ENCODE measurements at places on chromosomes 6 and 20.

DNA sequence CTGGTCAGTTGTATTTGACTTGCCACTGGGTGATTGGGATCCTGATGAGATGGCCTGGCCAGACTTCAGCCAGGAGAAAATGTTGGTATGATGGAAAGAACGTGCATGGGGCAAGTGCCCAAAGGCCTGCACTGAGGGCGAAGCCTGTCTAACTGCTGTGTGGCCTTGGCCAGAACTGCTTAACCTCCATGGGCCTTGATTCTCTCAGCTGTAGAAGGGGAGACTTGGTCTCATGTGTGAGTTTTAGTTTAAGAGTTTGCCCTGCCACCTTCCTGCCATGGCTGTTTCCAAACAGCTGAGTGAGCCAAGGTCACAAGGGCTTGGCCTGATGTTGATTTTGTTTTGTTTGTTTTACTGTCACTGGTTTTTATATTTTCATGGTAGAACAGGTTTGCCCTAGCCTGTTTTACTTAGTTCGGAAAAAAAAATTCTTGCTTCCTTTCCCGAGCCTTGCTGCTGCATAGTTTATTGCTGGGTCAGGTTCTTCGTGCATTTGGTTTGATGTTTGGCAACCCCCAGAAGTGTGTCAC is 35.3 kb downstream of the DSTN start:
- DNase-seq: no peak

- peak; percentile 82 for DNase-seq
Measured at GRCh38 chr6:35213824-35214756, at the start of gene SCUBE3. SCUBE3 (plus strand) TSS chr6:35213956; CDS start chr6:35214419, 463 bp downstream.

DNA sequence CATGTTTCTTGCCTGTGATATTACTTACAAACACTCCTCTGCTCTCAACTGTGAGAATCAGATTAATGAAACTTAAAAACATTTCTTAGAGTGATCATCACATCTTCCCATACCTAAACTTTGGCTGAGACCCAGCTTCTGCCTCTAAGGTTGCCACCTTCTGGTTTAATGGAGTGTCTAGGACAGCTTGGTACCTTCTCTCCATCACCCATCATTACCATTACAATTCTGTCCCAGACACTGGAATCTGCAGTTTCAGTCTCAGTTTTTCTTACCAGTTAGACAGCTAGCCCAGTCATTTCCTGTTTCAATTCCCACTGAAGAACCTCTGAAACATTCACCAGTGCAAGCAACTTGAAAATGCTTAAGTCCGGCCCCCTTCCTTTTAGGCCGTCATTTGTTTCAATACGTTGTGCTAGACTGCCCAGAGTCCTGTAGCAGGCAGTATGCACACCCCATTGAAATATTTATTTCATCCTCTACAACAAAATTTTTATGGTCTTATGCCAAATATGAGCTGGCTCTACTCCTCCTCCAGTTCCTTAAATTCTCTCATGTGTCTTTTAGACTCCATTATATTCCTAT is 107.0 kb upstream of the FOXO3 start:
- no peak for DNase-seq

DNA sequence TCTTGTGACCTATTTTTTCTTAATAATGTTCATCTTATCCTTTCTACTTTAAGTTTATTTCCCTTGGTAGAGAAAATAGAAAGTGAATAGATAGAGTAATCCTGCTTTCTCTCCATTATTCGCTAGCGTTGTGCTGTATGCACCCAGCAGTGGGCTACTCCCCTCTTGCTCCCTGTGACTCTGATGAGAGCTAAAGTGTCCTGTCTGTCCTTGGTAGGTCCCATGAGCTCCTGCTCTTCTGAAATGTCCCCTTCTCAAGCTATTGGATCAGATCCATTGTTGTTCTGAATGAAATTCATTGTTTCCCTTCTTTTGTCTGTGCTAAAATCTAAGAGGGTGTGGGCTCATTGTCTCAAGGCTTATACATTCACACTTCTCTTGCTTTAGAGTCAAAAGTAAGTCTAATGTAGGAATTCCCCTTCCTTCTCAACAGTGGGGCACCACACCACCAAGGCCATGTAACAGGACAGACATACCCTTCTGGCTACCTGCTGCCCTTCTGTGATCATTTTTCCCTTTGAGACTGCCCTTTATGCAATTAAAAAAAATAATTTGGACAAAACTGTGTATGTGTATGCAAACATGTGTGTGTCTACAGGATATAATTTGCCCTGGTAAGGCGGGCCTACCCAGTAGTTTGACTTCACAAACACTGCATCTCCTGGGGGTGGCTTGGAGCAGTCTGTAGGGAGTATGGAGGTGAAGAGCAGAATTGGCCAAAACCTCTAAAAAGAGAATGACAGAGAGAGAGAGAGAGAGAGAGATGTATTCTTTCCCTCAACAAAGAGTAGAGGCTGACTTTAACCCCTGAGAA is 167.0 kb upstream of the MYLIP start:
- DNase-seq: no peak

- no peak for DNase-seq
Measured at GRCh38 chr6:111478064-111478476, 4.9 kb downstream of the REV3L start.

GRCh38 chr6:105024803-105025202 is 67.9 kb downstream of the LIN28B start:
- DNase-seq: no peak

DNA sequence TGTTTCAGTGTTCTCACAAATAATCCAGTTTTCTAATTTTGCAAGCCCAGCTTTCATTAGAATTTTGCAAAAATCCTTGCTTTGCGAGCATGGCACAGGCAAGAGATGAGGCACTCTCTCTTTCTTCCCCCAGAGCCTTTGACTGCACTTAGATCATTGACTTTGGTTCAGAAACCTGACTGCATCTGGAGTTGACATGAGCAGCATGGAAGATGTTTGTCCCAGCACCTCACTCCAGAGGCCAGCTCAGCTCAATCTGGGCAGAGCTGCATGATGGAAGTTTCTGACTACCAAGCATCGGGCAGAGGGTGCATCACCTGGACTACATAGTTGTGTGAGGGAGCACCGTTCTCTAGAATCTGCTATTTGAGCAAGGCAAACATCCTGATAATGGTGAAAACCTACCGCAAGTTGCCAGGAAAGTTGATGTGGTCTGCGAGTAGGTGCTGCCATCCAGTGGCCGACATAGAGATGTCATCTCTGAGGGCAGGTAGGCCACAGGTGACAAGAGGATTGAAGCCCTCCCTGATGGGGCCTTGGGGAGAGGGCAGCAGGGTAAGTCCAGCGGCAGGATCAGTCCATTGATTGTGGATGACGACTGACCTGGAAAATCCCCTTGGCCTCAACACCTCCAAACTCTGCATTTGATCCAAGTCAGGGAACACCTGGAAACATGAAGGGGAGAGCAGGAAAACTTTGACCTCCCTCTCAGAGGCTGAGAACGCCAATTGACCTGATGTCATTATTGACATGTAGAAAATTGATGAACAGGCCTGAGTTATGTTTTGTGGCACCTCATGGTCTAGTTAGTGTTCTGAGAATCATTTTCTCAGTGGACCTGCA is 3.8 kb upstream of the LPA start:
- peak; percentile 36 for DNase-seq

DNA sequence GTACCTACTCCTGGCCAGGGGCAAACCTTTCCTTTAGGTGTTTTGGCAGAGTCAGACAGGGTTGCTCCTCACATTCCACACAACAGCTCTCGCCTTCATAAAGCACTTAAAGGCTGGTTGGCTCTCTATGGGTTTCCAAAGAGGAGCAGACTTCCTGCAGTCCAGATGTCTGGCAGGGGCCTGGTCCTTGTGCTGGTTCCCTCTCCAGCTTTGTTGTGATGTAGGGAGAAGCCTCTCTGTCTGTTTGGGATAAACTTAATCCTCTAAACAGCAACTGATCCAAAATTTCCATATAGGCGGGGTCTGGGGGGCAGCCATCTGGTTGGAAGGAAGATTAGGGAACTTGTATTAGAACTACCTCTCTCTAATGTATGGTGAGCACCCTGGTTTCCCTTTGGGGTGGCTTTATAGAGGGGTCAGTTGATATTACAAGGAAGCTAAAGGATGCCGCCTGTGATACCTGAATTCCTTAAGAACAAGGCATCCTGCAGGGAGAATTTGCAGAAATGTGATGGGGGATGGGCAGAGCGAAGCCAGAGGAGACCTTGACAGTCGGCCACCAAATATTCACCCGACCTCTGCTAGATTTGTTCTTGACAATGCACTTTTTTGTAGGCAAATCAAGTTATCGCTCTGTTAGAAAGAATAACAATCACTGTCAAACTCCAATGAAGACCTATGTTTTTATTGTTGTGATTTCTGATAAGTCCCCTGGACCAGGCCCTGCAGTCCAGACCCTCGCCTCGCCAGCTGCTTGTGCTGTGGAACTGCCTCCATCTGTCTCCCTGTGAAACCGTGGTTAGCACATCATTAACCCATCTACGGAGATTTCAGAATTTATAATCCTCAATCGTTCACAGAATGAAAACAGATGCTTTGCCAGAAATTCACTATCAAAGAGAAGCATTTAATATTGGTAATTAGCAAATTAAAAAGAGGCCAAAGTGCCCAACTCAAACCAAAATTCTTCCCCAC is 94.0 kb upstream of the RALGAPA2 start:
- no peak for DNase-seq

- DNase-seq: no peak
Measured at GRCh38 chr20:36084356-36084755, 70.2 kb upstream of the EPB41L1 start.

DNA sequence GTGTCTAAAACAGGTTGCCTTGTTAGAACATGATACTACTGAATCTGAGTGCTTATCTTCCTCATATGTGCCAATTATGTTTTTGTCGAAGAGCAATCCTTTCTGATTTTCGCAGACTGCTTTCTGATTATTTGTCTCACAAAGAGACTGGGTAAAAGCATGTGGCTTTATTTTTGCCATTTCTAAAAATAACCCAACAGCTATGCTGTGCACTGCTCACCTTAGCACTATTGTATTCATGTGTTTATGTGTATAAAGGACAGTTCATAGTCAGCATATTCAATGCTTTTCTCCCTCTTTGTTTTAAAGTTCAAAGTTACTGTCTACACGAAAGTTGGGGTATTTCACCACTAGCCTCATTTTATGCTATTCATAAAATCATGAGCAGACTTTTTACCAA is 127.0 kb downstream of the SGK1 start:
- DNase-seq: no peak

DNA sequence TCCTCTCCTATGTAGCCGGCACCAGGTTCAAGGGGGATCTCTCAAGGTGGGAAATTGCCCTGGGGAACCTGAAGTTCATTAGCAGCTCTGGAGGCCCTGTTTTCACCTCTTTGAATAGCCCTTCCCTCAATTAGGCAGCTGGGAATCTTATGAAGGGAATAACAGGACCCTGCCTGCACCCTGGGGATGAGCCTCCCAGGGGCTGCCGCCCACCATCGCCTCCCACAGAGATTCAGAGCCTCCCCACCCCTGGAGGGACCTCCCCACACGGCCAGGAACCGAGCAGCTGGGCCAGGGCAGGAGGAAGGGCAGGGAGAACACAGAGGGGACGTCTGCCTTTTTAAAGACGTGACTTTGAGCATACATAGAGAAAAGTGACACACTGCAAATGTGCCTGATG is 4.6 kb upstream of the EEF1A2 start:
- peak; percentile 28 for DNase-seq

GRCh38 chr6:154403788-154404187 is 47.2 kb upstream of the IPCEF1 start:
- DNase-seq: peak; percentile 50

GRCh38 chr6:51648236-51648635 is 439.2 kb downstream of the PKHD1 start:
- DNase-seq: no peak

DNA sequence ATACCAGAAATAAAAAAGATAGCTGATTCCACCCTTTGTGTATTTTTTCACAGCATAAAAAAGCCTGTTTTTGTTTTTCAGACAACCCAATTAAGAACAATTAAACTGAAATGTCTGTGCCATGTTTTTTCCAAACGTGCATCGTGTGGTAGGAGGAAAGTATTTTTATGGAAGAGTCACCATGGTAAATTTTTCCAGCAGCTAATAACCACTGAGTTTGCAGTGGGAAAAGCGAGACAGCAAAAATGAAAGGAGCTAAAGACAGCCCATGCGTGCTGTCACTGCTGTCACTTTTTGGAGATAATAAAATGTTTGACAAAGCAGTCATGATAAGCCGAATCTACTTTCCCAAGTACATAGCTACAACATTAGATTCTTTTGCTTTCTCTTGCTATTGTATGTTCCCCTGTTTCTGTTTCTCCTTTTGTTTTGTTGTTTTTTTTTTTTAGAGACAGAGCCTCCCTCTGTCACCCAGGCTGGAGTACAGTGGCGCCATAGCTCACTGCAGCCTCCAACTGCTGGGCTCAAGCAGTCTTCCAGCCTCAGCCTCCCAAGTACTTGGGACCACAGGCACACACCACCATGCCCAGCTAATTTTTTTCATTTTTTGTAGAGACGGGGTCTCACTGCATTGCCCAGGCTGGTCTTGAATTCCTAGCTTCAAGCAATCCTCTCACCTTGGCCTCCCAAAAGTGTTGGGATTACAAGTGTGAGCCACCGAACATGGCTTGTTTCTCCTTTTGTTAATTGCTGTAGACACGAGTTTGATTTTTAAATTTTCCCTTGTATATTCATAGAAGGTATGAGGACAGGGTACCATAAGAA is 261.3 kb downstream of the TMEM242 start:
- DNase-seq: no peak

DNA sequence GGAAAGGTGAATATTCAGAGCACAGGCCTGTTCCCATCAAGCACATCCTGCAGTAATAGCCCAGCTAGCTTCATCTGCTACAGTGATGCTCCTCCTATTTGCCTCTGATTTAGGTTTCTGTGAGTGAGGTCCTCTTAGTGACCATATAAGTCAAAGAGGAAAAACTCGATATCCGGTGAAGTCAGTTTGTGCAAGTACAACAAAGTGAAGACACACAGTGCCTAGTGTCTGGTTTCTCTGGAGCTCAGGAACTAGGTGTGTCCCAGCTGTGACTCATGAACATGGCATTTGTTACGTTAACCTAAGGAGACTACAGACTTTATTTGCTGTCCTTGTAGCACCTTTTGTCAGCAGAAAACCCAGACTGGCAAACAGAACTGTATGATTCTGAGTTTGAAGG is 33.9 kb downstream of the EDN1 start:
- no peak for DNase-seq

DNA sequence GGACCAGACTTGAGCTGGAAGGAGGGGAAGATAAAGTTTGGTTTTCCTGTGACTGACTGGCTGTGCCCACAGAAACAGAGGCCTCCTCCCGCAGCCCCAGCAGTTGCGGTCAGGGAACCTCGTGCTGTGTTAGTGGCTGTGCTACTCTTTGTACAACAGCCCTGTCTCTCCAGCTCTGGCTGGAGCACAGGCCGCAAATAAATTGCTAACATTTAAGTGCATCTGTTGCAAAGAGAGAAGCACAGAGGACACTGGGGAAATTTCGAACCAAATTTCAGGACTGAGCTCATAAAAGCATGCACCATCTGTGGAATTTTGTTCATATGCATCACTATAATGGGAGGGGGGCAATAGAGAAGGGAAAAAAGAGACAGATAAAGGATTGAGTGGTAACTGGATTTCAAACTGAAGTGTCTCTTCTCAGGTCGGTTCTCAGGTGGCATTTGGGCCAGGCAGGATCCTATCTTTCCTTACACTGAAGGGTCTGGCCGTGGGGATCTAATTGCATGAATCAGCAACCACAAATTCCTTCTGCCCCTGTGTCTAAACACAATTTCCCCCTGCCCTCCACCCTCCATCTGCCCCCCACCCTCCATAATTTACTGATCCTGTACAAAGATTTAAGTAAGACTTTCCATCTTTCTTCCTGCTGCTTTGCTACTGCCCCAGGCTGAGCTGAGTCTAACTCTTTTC is 88.9 kb upstream of the ATXN1 start:
- peak; percentile 88 for DNase-seq
